ENCODE measurements at places on chromosomes 3 and 15. TPM values are rescaled to one million over a fixed set of nuclear protein-coding genes. Genes with fewer than 3 reads are reported as not detected.
A peak's percentile ranks its signal among the peaks of the same experiment; 100 is the strongest.

The ASB14 gene
- not detected for total RNA-seq

The RASGRF1 gene
- under 0.01 TPM for total RNA-seq

- DNase-seq: peak; percentile 42
These were observed 5.7 kb downstream of the XIRP1 start for GRCh38 chr3:39186692-39187151.

The EFL1 gene
- 30.9 TPM for total RNA-seq

The TM6SF1 gene
- total RNA-seq: 0.36 TPM

DNA sequence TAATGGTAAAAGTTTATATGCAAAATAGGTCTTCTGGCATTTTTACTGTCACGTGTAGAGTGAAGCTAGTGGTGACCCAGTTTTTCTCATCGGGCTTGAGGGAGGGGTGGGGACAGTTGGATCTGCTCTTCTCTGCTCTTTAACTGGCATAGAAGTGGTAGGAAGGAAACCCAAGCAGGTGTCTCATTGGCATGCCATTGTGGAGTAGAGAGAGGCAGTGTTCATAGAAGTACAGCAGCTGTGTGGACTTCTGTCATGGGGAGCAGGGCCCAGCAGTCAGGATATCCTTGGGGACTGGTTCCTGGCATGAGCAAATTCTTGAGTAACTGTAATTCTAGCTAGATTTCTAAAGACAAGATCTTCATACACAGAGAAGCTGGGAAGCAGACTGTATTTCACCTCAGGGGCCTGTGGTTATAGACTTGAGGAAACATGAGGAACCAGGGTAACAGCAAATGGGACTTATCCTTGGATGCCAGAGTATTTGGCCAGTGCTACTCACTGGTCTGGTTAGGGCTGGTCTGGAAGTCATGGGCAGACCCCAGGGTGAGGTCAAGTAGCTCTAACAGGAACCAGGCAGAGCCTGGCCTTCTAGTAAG is 42.9 kb downstream of the CDIN1 start:
- no peak for DNase-seq

The TMF1 gene
- 44.5 TPM for total RNA-seq

GRCh38 chr3:184296616-184297015 is 2.4 kb upstream of the PSMD2 start:
- no peak for DNase-seq

GRCh38 chr3:89974903-89975519 is 867.6 kb downstream of the EPHA3 start:
- no peak for DNase-seq

- no peak for DNase-seq
These were observed 243.3 kb downstream of the FAM43A start for GRCh38 chr3:194928831-194929577.

- no peak for DNase-seq
These were observed 51.3 kb downstream of the MBNL1 start for GRCh38 chr3:152319831-152320617.

DNA sequence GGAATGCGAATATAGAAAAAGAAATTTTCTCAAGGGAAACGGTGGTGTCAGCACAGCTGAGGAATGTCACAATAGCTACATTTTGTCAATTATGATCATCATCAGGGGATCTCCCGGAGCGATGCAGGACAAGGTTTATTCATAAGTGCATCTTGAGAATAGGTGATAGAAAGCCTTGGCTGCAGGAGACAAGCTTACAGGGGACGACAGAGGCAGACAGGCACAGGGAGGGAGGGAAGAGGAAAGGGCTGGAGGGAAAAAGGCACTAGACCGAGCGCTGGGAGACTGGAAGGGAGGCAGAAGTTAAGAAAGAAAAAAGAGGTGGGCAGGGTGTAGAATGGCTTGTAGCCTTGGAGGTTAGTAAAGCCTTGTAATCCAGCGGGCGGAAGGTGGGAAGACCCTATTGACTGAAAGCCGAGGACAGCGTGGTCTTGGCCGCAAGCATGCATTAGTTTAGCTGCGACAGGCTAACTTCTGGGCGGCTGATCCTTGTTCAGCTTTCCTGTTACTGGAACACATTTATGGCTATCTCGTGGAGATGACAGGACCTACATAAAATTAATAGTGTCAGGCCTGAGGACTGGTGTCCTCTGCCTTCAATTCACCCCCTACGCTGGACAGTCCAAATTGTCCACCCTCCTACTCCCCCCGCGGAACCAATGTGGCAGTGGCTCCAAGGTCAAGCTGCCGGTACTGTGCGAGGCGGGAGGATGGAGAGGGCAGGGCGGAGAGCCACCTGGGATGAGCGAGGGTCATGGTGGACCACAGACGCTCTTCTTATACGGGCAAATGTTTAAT is 1.4 kb upstream of the NECTIN3 start:
- no peak for DNase-seq

DNA sequence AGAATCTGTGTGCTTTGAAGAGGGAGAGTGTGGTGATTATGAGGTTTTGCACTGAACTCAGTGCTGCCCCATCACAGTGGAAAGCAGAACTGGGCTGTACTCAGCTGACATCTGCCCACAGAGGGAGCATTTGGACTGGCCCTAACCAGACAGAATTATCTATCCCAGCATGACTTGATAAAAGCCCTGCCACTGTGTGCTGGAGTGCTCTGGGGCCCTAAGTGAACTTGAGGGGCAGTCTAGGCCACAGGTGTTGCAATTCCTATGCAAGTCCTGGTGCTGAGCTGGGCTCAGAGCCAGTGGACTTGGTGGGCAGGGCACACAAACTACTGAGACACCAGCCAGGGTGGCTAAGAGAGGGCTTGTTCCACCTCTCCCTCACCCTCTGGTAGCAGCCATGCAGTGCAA is 269.2 kb upstream of the CTNNB1 start:
- no peak for DNase-seq

The AGTR1 gene
- total RNA-seq: 13.3 TPM

- DNase-seq: no peak
These were observed 28.7 kb upstream of the ATP2B2 start for GRCh38 chr3:10534066-10534465.

GRCh38 chr15:62845241-62846126 is 197.1 kb upstream of the TPM1 start:
- no peak for DNase-seq

GRCh38 chr3:133914839-133915600 is 19.3 kb upstream of the RAB6B start:
- no peak for DNase-seq

DNA sequence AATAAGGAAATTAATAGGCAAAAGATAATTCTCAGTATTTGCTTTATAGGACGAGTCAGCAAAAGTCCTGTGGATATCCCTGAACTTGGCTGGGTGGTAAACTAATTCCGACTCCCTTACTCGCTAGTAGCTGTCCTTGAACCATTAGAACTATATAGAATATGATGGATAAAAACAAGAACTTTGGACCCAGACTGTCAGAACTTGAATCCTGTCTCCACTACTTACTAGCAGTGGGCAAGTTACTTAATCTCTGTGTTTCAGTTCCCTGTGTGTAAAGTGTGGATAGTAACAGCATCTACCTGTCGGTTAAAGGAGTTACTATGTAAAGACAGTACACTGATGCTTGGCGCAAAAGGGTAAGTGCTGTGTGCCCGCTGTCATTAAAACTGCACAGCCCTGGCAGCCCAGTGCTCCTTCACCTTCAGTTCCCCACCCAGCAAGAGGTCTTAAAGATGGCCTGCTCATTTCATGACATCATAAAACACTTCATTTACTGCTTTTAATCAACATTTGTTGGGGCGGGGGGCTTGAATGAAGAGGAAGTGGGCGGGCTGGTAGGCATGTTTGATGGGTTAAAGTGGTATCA is 7.3 kb downstream of the TPM1 start:
- peak; percentile 75 for DNase-seq

The SST gene
- not detected for total RNA-seq

DNA sequence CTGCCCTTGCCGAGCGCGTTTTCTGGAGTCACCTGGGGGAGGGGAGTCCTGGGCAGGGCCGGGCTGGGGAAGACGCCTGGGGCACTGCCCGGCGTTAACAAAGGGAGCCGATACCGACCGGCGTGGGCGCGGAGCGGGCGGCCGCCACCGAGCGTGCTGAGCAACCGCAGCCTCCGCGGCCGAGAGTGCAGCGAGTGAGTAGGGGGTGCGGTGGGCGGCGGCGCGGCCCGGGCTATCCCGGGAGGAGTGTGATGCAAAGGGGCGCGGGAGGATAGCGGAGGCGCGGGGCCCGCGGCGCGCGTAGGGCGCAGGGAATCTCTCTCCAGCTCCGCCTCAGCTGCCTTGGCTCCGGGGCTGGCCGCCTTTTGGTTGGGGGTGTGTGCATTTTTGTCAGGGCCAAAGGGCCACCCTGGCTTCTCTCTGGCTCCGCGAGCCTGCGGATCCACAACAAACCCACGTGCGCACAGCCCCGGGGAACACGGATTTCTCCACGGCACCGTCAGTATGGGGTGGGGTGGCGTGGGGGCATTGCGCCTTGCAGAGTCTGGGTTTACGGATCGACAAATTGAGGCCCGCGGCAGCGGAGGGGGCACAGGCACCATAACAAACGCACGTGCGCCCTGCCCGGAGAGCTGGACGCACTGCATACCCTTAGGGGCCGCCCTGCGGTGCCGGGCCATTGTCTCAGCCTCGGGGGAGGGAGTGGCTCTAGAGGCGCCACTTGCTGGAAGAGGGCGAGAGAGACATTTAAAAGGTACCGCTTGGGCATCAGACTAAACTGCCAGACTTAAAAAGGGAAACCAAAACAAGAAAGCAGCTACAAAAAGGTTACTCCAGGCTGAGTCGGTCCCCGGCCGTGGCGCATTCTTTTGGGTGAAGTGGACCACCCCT is 560 bp downstream of the ST6GAL1 start:
- DNase-seq: no peak

GRCh38 chr3:25454005-25454927 is 26.2 kb downstream of the RARB start:
- no peak for DNase-seq

DNA sequence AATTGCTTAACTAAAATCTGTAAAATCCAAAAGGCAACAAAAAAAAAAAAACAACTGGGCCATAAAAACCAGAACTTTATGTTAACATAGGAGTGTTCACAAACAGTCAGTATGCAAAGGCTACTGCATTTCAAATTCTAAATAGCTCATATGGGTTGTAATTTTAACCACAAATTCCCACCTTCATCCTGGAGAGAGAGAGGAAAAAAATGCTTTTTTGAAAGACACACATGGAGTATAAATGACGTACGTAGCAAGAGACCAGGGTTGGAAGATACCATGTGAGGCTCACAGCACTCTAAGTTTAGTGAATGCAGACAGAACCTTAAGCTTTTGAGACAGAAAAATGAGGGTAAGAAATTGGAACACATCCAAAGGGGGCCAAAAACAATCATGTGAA is 115.9 kb downstream of the FMN1 start:
- no peak for DNase-seq

The HIGD2B gene
- not detected for total RNA-seq

The CADM2 gene
- total RNA-seq: 0.29 TPM

The FBXW12 gene
- not detected for total RNA-seq

The TRAIP gene
- 2.4 TPM for total RNA-seq

The CADPS gene
- total RNA-seq: 3.2 TPM

DNA sequence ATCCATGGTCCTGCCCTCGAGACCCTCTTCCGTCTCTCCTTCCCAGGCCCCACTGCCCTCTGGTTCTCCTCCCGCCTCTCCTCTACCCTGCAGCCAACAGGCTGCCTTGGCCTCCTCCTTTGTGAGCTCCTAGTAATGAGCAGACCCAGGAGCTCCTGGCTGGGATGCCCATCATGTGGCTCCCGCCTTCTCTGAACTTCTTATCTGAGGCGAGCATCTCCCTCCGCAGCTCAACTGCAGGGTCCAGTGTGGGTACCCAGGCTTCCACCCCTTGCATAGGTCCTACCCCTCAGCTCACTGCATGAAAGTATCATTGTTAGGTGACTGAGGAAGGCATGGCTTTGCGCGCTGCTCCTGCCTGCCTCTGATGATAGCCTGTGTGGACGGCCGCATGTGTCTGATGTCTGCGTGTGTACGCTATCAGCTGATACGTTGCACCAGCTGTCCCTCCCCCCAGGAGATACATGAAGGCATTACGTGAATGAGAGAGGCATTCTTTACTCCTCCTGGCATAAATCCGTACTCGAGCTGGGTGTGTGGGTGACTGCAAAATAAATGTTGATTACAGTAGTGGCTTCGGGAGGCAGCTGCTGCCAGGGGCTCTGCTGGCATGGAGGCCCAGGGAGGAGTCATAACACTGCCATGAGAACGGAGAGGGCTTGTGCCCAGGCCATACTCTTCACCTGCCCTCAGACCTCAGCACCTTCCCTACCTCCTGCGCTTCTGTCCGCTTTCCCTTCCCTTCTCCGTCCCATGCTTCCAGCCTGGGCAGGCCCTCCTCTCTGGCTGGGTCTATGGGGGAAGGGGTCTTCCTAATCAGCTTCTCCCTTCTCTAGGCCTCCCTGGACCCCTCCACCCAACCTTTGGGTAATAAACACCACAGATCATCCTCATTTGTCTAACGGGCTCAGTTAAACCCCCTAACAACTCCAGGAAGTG is 48.8 kb downstream of the ZNF710 start:
- DNase-seq: peak; percentile 37

Measured in osteoblast (primary cell).